Trophoblast cell (in vitro differentiated cells and primary cell): ENCODE measurements at places on chromosomes 3 and 15.
A peak's percentile ranks its signal among the peaks of the same experiment; 100 is the strongest.

- peak; percentile 73 for DNase-seq
Measured at GRCh38 chr15:40029979-40030893, 8.7 kb downstream of the SRP14 start.

- DNase-seq = no peak
Measured at GRCh38 chr15:70597056-70597603, 166.2 kb downstream of the UACA start.

GRCh38 chr3:3618623-3619022 lies 180.6 kb upstream of the LRRN1 start:
- DNase-seq = no peak

DNA sequence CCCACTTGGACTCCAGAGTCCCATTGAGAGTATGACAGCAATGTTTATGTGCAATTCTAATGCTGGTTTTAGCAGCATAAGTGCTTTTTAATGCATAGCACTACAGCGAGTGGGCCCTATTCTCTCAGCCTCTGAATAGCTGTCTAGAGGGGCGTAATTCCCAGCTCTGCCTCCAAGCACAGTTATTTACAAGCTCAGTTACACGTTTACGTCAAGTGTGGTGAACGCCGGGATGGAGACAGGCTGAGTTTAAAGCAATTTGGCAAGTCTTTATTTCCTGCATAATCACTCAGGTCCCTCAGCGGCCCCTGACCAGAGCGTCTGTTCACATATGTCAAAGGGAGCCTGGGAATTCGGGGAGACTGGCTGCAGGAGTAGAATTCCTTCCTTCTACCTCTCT lies 43.9 kb downstream of the SOX14 start:
- DNase-seq = no peak

DNA sequence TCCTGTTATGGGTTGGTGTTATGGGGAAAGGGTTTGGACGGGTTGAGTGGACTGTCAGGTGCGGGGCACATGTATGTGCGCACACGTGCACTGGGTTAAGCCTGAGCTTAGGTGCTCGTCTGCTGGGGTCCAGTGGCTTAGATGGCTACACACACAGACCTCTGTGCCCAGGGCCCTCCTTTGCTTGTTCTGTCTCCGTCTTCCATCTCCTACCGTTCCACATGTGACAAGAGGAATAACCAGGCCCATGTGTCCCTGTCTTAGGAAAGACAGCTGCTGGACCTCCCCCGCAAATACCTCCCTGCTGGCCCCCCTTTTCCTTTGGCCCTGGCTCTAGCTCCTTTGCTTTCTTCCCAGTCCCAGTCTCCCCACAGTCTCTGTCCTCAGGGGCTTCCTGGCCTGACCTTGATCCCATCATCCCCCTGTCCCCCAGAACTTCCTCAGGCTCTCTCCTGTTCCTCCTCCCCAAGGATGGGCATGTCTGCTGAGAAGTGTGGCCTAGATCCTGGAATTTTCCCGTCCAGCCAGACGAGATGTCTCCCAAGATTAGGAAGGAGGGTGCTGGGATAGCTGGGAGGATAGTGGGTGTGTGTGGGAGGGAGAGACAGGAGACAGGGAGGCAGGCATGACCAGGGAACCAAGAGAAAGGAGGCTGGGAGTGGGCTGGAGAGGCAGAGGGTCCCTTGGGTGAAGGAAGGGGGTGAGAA lies 797 bp upstream of the THPO start:
- no peak for DNase-seq

DNA sequence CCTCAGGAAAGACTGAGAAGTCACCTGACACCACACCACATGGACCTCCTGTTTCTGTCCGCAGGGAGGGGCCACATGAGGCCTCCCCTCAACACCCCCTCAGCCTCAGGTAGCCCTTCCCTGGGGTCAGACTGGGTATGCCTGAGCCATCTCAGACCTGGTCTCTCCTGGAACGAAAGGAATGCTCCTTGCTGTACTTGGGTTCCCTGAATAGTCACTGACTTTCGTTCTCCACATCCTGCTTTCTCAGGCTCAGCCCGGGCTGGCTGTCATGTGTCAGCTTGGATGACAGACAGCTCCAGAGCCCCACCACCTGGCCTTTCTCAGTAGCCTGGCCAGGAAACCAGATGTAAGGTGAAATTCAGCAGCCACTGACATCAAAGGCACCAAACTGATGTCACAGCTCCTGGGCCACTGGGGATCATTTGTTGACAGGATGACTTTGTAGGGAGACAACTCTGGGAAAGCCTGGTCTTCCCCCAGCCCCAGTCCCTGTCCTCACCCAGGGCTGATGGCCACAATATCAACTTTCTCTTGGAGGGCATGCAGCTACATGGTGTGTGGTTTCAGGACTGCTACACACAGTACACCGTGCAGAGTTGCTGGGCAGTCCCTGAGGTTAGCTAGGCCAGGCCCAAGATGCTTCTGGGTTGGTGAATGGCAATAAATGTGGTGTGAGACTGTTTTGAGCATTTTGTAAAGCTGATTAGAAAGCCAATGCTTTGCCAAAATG lies 141.4 kb upstream of the MRPS22 start:
- peak; percentile 67 for DNase-seq

GRCh38 chr15:70447928-70448698 lies 315.2 kb downstream of the UACA start:
- no peak for DNase-seq

DNA sequence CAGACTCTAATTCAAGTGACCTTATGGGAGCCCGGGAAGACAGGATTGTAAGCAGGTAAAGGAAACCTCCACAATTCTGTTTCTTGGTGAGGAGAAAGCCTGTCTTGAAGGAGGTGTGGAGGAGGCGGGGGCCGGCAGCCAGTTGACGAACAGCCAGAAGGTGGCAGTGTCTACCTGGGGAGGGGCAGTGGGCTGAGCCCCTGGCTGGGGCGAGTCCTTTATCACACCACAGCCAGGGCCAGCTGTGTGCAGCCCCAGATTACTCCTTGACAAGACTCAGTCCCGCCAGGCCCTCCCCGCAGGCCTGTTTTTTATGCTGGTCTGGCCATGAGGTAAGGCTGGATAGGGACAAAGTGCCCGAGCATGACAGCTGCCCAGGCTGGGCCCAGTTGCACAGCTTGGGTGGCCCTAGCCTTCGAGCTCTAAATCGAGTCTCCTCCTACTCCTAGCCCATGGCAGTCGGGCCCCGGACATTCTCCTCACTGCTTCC lies 40.9 kb upstream of the IDH2 start:
- peak; percentile 98 for DNase-seq

DNA sequence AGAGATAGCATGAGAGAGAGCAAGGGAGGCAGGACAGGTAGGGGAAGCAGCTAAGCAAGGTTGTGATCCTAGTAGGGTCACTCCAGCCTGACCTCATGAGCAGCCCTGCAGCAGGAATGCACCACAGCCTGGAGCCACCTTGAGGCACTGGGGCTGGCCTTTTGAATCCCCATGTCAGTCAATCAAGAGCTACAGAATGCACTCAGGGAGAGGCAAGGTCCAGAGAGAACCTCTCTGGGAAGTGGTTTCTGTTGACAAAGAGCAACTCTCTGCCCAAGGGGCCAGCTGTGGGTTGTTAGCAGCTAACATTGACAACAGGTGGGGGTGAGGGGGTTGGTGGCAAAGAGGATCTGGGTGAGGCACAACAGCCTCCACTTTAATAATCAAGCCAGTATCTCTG lies 54.6 kb downstream of the TRANK1 start:
- no peak for DNase-seq

DNA sequence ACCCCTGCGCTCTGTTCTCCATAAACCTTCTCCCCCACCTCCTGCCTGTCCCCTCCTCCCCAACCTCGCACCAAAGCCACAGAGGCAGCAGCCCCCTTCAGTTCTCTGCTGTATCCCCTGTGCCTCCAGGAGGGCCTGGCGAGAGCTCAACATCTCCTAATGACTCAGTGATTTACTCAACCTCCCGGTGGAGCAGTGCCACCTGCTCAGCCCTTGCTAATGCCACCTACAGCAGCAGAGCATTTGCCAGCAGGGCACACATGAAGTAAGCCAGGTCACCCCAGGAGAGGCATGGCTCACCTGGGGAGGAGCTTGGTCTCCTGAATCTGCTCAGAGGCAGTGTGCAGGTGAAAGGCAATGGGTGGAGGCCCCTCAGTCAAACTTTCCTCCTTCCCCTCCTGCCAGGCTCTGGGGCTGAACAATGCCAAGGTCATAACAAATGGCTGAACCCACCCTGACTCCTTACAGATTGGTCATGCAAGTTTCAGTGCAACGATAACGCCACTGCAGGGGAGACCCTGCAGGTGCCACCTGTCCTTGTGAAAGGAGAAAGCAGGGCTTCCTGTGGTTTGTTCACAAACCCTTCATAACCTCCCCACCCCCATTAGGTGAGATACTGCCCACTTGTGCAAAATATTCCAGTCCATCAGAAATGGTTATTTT lies 19.8 kb downstream of the TRPM1 start:
- no peak for DNase-seq

DNA sequence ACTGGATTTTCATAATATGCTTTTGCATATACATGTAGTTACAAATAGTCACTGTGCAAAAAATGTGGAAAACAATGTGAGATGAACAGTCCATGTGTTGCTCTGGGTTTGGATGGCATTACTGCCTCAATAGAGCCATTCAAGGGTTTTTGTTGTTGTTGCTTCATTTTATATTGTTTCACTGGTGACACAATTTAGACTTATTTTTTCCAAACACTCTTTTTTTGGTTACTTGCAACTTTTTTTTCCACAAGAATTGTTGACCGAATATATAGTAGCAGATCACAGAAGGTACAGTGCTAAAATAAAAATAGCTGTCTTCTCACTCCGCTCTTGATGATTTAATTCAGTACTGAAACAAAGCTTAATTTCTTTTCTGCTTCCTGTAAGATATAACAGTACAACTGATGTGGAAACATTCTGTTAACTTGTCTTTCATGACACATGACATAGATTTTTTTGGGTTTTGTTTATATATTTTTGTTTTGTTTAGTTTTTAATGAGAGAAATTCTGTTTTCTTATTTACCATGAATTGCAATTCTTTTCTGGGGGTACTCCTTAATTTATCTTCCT lies 618.6 kb downstream of the NAALADL2 start:
- no peak for DNase-seq

DNA sequence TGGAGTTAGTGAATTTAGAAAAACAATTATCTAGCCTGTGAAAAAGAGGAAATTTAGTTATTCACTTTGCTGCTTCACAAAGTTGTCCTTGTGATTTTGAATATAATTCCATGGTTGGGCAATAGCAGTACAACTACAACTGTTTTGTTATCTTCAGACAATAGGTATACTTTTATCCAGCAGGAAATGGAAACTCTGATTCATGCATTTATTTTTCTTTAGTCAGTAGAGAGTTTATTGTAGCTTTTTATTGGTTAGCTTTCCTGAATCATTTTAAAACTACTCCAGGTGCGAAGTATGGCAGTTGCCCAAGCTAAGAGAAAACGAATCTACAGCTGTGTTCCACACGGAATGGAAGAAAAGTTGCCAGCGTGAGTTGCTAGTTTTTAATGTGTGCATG lies 80.3 kb downstream of the TM4SF4 start:
- no peak for DNase-seq

DNA sequence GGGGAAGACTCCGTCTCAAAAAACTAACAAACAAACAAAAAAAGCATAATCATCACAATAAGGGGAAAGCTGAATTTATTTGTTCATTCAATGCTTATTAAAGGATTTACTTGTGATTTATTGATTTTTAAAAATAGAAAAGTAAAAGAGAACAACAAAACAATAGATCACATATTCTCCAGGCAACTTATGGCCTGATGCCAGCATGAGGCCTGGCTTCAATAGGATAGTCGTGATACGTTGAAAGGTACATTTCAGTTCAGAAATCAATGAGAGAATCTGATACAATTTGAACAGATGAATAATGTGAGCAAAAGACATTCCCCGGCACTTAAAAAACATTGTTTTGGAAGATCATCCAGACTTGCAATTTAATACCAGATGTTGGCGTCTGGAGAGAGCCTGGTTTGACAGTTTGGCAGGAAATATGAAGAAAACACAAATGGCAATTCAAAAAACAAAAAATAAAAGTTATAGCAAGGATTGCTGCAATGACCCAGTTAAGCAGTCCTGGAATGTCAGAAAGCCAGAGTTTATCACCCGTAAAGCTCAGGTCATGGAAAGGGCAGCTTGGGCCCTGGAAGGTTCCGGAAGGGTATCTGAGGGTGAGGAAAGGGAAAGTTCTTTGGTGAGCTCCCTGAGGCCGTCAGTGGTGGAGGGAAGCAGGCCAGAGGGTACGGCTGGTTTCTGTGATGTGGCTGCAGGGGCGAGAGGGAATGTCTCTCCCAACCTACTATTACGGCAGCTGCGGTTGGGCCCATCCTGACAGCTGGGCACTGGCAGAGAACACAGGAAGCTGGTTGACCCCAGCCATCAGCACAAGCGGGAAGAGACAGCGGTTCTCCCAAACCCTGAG lies 230.2 kb upstream of the HES1 start:
- peak; percentile 42 for DNase-seq

GRCh38 chr3:20853890-20854289 lies 667.9 kb upstream of the SGO1 start:
- DNase-seq = no peak

DNA sequence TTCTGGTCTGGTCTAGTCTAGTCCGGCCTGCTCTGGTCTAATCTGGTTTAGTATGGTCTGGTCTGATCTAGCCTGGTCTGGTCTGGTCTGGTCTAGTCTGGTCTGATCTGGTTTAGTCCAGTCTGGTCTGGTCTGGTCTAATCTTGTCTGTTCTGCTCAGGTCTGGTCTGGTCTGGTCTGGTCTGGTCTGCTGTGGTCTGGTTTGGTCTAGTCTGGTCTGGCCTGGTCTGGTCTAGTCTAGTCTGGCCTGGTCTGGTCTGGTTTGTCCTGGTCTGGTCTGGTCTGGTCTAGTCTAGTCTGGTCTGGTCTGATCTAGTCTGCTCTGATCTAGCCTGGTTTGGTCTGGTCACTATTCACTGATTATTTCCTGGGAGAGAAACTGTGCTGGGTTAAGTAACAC lies 84.1 kb upstream of the PRR23E start:
- no peak for DNase-seq

DNA sequence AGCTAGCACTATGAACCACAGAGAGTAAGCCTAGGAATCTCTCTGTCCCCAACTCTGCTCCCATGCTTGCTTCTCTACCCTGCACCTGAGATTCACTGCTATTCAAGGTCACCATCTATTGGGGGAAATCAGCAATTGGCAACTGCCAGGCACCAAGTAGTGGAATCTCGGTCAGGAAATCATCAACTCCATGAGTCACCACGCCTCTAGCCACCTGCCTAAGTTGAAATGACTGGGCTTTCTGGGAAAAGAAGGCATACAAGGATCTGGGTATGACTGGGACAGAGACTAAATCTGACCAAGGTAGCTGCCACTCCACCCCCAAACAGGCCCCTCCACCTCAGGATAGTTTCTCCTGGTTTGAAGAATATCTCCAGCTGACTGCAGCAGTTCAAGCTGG lies 464.1 kb upstream of the CBLB start:
- DNase-seq = peak; percentile 84

- peak; percentile 48 for DNase-seq
Measured at GRCh38 chr3:149494022-149494758, 19.7 kb downstream of the TM4SF4 start.

- DNase-seq = no peak
Measured at GRCh38 chr3:148528024-148528423, 169.7 kb upstream of the AGTR1 start.

DNA sequence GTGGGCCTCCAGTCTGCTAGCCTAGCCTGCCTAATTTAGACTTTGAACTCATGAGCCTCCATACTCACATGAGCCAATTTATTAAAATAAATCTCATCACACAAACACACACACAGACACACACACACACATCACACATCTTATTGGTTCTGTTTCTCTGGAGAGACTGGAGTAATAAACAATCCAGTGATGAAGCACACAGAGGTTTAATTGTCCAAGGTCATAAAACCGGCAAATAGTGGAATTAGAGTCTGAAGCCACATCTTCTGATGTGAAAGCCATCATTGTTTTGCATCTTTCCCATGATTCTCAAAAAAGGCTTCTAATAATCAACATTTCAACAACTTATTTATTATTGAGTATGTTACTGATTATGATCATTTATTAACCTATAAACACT lies 249.4 kb upstream of the KCNH8 start:
- DNase-seq = no peak
